ENCODE measurements at places on chromosomes 13 and 19.

DNA sequence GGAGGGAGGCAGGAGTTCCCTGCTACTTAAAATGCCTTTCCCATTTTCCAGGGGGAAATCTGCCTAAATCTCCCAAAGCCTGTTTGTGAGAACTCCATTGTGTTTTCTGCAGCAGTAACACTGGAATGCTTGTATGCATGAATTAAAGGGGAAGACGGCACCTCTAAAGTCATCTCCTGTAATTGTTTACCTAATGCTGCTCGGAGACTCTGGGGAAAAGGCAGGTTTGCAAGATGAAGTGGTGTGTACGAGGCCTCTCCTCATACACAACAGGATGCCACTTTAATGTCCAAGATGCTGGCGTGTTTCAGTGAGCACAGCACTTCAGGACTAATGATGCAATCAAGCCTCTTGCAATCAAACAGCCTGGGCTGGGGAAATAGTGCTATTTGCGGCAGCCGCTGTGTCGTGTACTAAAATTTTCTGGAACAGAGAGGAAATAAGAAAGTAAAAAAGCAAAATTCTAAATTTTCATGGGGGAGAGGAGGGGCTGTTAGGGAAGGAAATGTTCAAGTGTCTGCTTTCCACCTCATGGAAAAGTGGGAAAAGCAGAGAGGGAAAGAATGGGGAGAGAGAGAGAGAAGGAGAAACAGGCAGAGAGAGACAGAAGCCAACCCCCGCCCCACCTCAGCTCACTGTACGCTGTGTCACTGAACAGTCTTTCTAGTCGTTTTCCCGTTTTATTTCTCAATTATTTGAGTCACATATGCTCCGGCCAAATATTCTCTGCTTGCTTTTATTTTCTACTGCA lies 32.9 kb downstream of the TSHZ3 start:
- no peak for DNase-seq

DNA sequence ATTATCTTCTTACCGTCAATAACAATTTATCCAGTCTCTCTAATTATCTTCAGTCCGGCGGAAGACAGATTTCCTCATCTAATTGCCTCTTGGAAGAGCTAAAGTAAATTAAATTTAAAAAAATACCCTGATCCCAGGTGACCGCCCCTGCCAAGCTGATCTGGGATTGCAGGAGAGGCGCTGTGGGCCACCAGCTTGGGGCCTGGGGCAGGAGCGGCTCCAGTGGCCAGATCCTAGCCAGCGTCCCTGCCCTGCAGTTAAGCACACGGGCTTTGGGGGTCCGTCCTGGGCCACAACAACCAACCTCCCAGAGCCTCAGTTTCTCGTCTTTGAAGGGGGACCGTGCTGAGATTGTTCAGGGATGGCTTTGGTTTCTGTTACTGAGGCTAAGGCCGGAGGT lies 12.4 kb upstream of the TMEM255B start:
- no peak for DNase-seq

- DNase-seq, result no peak
Observed at GRCh38 chr19:12230751-12231733, 63.6 kb downstream of the ZNF44 start.

DNA sequence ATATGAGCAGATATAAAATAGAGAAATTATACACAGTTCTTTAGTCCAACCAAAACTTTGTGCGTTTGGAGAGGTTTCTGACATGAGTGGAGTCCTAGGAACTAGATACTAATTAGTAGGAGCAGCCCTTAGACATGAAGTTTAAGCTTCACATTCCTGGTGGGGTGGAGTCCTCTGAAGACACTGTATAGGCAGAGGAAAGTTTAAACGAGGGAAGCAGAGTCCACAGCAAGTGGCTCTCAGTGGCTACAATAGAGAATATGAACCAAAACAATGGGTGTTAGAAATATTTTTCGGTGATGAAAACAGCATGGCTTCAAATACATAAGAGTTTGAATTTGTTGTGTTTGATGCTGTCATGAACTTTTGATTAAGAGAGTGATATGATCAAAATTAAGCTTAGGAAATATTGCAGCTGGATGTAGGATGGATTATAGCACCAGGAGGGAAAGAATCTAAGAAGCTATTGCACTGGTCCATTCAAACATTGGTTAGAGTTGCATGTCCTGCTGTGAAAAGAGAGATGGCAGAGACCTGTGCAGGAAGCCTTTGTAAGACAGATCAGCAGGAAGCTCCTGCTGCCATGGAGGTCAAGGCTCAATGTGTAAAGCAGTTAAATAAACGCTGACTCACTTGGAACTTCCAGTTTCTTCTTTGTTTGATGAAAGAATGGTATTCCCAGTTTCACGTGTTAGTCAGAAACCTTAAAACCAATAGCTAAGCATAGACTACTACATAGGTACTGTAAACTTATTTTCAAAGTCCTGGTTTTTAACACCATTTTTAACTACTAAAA lies 175.2 kb downstream of the TDRD3 start:
- DNase-seq, result no peak

DNA sequence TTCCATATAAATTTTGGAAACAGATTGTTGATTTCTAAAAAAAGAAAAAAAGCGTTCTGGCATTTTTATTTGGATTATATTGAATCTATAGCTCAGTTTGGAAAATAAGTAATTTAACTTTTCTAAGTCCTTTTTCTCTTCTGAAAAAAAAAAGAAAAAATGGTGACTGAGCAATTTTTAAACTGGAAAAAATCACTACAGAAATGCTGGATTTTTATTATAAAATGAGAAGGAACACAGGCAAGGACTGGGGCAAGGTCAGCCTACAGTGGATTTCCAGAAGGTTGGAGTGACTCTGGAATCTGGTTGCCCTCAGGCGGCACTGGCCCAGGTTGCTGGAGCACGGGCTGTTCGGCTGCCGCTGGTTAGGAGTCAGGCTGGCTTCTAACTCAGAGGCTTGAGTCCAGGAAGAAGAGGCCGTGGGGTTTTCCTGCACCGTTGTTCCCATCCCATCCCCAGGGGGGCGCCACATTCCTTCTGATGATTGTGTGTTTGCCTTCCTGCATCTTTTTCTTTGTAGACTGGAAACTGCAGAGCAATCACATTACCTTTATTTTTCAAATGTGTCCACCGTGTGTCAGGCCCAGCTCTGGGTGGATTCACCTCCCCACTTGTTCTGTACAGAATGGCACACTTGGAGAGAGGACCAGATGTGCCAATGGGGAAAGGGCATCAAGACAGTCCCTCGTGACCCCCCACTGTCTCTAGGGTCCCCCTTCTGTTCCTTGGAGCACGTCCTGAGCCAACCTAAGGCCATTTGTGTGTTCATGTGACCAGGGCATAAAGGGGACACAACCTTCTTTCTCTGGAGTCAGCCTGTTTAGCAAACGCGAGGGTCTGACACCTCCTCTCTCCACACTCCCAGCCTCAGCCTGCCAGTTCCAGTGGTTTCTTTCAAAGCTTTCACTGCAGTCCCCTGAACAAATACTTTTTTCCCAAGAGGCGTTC lies 44.5 kb upstream of the GTF3A start:
- DNase-seq, result no peak

GRCh38 chr19:51097166-51097738 lies 11.0 kb downstream of the CTU1 start:
- peak; percentile 76 for DNase-seq

- DNase-seq, result no peak
Observed at GRCh38 chr19:1901940-1902404, 3.2 kb upstream of the ADAT3 start.

DNA sequence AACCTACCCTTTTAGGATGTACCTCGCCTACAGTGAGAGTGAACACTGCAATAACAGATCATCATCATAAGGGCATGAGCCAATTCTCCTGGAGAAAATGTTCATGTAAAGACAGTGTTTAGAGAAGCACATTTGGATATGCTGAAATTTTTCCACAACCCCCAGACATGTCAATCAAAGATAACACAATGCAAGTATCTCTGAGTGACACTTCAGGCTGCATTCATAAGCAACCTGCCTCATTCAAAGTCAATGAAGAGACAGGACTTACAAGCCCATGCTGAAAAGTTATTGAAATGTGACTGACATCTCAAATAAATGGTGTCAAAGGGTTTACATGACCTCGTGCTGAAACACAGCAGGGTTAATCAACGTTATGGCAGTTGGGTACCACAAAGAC lies 102.0 kb downstream of the PCDH9 start:
- no peak for DNase-seq

All from GM12892 (cell line).